GM12878 (cell line): ENCODE measurements at places on chromosomes 5 and 9. TPM values are rescaled to one million over a fixed set of nuclear protein-coding genes. Genes with fewer than 3 reads are reported as not detected.

GRCh38 chr9:99822109-99822805, 572 bp downstream of the NR4A3 start:
- no peak for DNase-seq
- no peak overlapping the region for H3K27ac ChIP-seq
- peaks cover 17% of the 10 kb centered on the region for H3K4me1 ChIP-seq
- H3K4me3 ChIP-seq, result peak overlapping the region; percentile 91

- H3K36me3 ChIP-seq, result no peaks in the 10 kb centered on the region
- peaks cover 6% of the 10 kb centered on the region for H3K4me1 ChIP-seq
- H3K4me3 ChIP-seq, result no peak overlapping the region
- no peak for DNase-seq
- no peaks in the 10 kb centered on the region for H3K27me3 ChIP-seq
- H3K27ac ChIP-seq, result no peak overlapping the region
Measured at GRCh38 chr9:18362901-18363685, 110.9 kb upstream of the ADAMTSL1 start.

GRCh38 chr9:20684875-20685696, 1.0 kb downstream of the FOCAD start:
- H3K27ac ChIP-seq, result peak overlapping the region; percentile 79
- peaks cover 5% of the 10 kb centered on the region; the same call in 1 of the 2 replicates for H3K4me1 ChIP-seq
- no peaks in the 10 kb centered on the region; the same call in 1 of the 2 replicates for H3K36me3 ChIP-seq

- no peak overlapping the region for H3K4me3 ChIP-seq
- H3K27ac ChIP-seq, result no peak overlapping the region
- H3K27me3 ChIP-seq, result no peaks in the 10 kb centered on the region
- DNase-seq, result no peak
- H3K4me1 ChIP-seq, result no peaks in the 10 kb centered on the region
Measured at GRCh38 chr5:145803112-145804004, 31.8 kb downstream of the PRELID2 start.

DNA sequence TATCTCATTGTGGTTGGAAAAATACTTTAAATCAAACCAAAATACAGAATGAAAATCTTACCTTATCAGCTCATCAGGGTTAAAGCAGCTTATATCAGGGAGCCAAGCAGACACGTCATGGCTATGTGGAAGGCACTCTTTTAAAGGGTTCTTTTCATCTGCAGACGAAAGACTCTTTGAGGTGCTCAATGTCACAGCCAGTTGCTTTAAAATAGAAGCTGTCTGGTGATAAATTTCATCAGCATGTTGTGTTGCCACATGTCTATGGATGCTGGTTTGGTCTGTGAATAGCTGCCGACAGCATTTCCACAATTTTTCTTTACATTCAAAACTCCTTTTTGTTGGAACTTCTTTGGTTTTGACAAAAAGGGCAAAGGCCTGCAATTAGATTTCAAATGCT, 7.5 kb downstream of the TSTD2 start:
- H3K4me1 ChIP-seq, result no peaks in the 10 kb centered on the region; the same call in 1 of the 2 replicates
- peaks cover 2% of the 10 kb centered on the region for H3K36me3 ChIP-seq
- H3K4me3 ChIP-seq, result no peak overlapping the region
- no peaks in the 10 kb centered on the region for H3K27me3 ChIP-seq

DNA sequence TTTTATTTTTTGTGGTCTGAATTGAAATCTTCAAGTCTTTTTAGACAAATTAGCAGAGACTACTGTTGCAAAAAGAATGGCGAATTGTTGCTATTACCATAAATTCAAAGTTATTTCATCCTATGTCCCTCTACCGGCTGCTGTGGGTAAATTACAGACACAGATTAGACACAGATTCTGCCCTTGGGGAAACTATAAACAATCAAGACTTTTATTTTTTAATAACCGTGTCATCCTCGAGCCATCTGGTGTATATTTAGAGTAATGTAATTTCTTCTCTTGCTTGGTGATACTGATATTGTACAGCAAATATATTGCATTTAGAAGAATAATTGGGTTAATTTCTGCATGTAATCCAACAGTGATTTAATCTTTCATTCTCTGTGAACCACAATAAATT, 228.0 kb upstream of the ADAMTSL1 start:
- H3K27ac ChIP-seq, result no peak overlapping the region
- no peak overlapping the region for H3K4me3 ChIP-seq
- DNase-seq, result no peak

GRCh38 chr5:32711681-32712480, 760 bp downstream of the NPR3 start:
- H3K36me3 ChIP-seq, result no peaks in the 10 kb centered on the region
- no peak overlapping the region for H3K4me3 ChIP-seq
- no peak overlapping the region for H3K27ac ChIP-seq
- peaks cover 12% of the 10 kb centered on the region for H3K27me3 ChIP-seq
- H3K4me1 ChIP-seq, result 0 out of 2 replicates have a peak, but pooled peaks cover 4% of the 10 kb centered on the region

GRCh38 chr5:98769210-98769958, 4.1 kb upstream of the RGMB start:
- H3K27ac ChIP-seq, result no peak overlapping the region
- H3K4me1 ChIP-seq, result peaks cover 12% of the 10 kb centered on the region
- no peaks in the 10 kb centered on the region for H3K36me3 ChIP-seq
- H3K4me3 ChIP-seq, result peak overlapping the region; percentile 79
- no peak for DNase-seq
- peaks cover 9% of the 10 kb centered on the region for H3K27me3 ChIP-seq

GRCh38 chr5:7978991-7979390, 110.0 kb downstream of the MTRR start:
- H3K27ac ChIP-seq, result no peak overlapping the region
- no peak for DNase-seq
- no peak overlapping the region for H3K4me3 ChIP-seq
- no peaks in the 10 kb centered on the region for H3K4me1 ChIP-seq
- H3K36me3 ChIP-seq, result no peaks in the 10 kb centered on the region

DNA sequence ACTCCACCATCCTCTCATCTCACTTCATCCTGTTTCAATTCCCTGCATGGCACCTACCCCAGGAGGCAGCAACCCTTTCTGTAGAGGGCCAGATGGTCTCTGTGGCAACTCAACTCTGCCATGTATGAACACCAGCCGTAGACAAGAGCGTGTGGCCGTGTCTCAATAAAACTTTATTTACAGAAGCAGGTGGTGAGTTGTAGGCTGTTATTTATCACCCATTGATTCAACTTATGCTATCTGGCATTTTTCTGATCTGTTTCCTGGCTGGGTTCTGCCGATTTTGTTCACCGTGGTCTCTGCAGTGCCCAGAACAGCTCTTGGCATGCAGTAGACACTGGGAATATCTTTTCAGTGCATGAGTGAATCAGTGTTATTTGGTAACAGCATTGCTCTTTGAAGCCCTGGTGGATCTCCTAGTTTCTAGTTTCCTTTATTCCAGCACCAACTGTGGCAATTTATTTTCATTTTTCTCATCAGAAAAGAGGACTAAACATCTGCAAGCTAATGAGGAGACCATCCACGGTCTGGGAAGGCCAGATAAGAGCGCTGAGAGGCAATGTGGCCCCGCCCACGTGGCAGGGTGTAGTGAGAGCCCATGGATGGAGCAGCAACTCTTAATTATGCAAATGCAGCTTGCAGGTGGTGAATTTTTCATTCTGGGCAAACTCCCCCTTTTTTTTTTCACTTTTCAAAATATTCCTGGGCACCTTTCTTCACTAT, 77.9 kb downstream of the CTSL start:
- H3K27ac ChIP-seq, result no peak overlapping the region
- H3K36me3 ChIP-seq, result no peaks in the 10 kb centered on the region
- no peaks in the 10 kb centered on the region; the same call in 1 of the 2 replicates for H3K27me3 ChIP-seq
- H3K4me1 ChIP-seq, result no peaks in the 10 kb centered on the region
- H3K4me3 ChIP-seq, result no peak overlapping the region

DNA sequence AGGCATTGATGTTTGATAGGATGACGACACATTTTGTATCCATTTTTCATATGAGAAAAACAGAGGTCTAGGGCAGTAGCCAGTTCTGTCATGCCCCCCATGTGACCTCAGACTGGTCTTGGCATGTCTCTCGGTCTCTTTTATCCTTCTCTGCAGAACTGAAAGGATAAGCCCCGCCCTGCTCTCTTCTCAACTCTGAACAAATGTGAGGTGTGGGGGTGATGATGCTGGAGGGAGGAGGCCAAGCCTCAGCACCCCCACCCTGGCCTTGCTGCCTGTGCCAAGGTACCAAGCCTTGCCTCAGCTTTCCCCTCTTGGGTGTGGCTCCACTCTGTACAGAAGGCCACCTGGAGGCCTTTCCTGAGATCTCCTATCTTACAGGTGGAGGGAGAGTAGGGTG, 19.5 kb upstream of the CRB2 start:
- 0 out of 2 replicates have a peak overlapping the region, but pooled peaks have one; percentile 17 for H3K27ac ChIP-seq
- H3K27me3 ChIP-seq, result no peaks in the 10 kb centered on the region
- no peak for DNase-seq
- no peak overlapping the region for H3K4me3 ChIP-seq

DNA sequence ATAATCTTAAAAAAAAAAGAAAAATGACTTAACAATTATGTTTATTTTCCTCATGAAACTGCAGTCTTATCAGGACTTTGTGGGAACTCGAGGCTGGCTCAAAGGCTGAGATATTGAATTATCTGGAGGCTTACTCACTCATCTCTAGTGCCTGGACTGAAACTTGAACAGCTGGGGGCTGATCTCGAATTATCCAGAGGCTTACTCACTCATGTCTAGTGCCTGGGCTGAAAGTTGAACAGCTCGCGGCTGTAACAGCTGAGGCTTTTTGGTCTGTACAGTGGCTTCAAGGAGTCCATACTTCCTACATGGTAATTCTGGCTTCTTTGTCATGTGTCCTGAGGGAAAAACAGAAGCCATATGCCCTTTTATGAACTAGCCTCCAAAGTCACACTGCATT, 371.9 kb downstream of the CETN3 start:
- no peaks in the 10 kb centered on the region for H3K27me3 ChIP-seq
- no peak overlapping the region for H3K4me3 ChIP-seq
- H3K36me3 ChIP-seq, result no peaks in the 10 kb centered on the region

DNA sequence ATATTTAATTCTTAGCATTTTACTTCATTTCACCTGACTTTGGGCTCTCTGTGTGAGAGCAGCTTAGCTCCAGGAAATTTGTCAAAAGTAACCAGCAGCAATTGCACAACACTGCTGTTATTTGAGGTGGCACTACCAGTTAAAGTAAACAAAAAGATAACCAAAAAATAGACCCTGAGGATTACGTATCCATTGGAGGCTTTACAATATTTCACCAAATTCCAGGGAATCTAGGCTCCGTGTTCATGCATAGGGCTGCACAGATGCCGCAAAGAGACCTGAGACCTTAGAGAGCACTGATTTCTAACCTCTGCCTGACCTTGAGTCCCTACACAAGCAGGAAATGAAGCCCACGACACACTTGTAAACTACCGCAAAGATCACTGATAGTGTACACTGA, 1392.7 kb upstream of the CDH6 start:
- no peak overlapping the region for H3K4me3 ChIP-seq
- H3K27ac ChIP-seq, result no peak overlapping the region
- H3K27me3 ChIP-seq, result no peaks in the 10 kb centered on the region

- H3K4me3 ChIP-seq, result no peak overlapping the region
- no peak overlapping the region for H3K27ac ChIP-seq
- DNase-seq, result no peak
- H3K27me3 ChIP-seq, result no peaks in the 10 kb centered on the region
- H3K36me3 ChIP-seq, result no peaks in the 10 kb centered on the region
Measured at GRCh38 chr5:123438244-123438643, 15.0 kb upstream of the CEP120 start.

- no peak overlapping the region for H3K4me3 ChIP-seq
- no peaks in the 10 kb centered on the region for H3K4me1 ChIP-seq
- H3K36me3 ChIP-seq, result no peaks in the 10 kb centered on the region
- no peaks in the 10 kb centered on the region for H3K27me3 ChIP-seq
- H3K27ac ChIP-seq, result no peak overlapping the region
Measured at GRCh38 chr5:34695275-34696027, 39.3 kb downstream of the RAI14 start.

DNA sequence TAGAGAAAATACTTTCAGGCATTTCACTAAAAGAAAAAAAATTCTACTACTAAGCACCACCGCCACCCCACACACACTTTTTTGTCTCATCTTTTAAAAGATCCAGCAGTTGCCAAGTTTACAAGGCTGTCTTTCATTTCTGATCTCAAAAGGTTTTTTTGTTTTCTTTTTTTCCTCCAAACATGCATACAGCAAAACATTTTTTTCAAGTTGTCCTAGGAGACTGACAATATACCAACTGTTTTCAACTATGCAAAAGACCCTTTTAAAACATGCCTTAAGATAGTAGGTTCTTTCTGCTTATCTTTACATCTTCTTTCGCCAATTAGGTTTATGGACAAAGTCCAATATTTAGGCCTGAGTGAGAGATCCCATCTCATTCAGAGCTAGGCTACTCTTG, 65.2 kb downstream of the HMHB1 start:
- H3K4me1 ChIP-seq, result no peaks in the 10 kb centered on the region
- no peak for DNase-seq
- no peak overlapping the region for H3K4me3 ChIP-seq
- no peaks in the 10 kb centered on the region for H3K36me3 ChIP-seq

DNA sequence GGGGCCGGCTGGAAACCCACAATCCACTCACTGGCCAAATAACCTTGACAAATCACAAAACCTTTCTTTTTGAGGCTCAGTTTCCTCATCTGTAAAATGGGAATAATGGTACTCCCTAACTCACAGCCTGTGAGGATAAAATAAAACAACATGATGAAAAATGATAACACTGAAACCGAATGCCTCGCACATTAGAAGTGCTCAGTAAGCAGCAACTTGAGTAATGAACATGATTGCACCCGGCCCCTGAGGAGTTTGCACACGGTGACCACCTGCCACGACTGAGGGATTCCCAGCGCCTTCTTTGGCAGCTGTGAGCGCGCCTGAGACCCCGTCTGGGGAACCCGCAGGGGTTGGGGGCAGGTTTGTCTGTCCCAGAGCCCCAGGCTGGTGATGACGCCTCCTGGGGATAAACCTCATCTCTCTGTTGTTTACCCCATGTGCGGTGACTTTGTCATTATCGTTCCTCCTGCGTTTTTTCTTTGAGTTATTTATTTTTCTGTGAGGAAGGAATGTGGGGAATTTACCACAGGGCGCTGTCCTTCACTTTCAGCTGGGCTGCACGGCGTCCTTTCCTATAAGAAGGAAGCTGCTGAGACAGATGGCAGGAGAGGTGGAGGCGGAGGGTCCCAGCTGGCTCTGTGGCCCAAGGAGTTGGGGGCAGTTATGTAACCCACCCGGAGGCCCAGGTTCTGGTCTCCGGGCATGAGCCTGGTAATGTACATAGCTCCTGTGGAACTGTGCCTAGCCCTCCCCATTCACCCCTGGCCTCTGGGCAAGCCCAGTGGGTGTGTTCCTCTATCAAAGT, 3.0 kb upstream of the SYNPO start:
- no peaks in the 10 kb centered on the region for H3K36me3 ChIP-seq
- H3K27me3 ChIP-seq, result no peaks in the 10 kb centered on the region
- no peak overlapping the region for H3K4me3 ChIP-seq

CORO2A gene
- 2.6 and 2.8 TPM in 2 replicates for polyA plus RNA-seq

NOP16 gene
- polyA plus RNA-seq, result 231 and 234 TPM in 2 replicates

TRAF1 gene
- 69.6 and 73.0 TPM in 2 replicates for polyA plus RNA-seq

STPG3 gene
- polyA plus RNA-seq, result not detected in 2 replicates

CXXC5 gene
- polyA plus RNA-seq, result 14.4 and 45.4 TPM in 2 replicates

TRPM6 gene
- 0.09 and 0.13 TPM in 2 replicates for polyA plus RNA-seq

SFXN1 gene
- 106 and 110 TPM in 2 replicates for polyA plus RNA-seq

GNAQ gene
- 0.09 and 0.48 TPM in 2 replicates for polyA plus RNA-seq

ZNF474 gene
- not detected in 2 replicates for polyA plus RNA-seq

OLFML2A gene
- polyA plus RNA-seq, result 0.03 TPM in 1 of 2 replicates, not detected in the other
